Activated naive CD4-positive, alpha-beta T cell treated with Interleukin-2 at 50 U/mL for 16 hours (primary cell): ENCODE measurements at places on chromosomes 4 and X.

DNA sequence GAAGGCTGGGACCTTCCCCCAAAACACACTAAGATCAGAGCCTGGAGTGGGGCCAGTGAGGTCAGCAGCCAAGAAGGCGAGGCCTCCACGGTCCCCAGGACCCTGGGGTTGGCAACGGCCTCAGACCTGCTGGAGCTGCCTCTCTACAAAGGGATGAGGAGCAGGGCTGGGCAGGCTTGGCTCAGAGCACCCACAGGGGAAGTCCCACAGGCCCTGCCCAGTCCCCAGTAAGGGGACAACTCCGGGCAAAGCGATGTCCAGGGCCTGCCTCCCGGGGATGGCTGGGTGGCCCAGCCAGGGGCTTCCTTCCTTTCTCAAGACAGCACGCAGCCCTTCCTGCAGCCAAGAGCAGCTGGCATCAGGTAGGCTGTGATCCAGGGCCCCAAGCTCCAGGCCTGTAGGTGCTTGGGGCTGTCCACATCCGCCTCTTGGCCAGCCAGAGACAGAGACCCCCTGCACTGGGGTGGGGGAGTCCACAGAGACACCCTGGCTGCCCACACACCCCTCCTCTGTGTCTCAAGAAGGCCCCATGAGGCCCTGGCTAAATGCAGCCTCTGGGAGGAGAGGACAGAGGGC, 5.7 kb downstream of the MXD4 start:
- no peak for DNase-seq

- no peak for DNase-seq
These were observed 123.5 kb downstream of the BCOR start for GRCh38 chrX:39974270-39974669.

- no peak for DNase-seq
These were observed 43.0 kb downstream of the EIF2S3 start for GRCh38 chrX:24097741-24098260.

GRCh38 chr4:87523307-87523706, 5.9 kb downstream of the SPARCL1 start:
- DNase-seq, result no peak

- no peak for DNase-seq
These were observed 632.0 kb upstream of the TENM3 start for GRCh38 chr4:181611033-181611711.

DNA sequence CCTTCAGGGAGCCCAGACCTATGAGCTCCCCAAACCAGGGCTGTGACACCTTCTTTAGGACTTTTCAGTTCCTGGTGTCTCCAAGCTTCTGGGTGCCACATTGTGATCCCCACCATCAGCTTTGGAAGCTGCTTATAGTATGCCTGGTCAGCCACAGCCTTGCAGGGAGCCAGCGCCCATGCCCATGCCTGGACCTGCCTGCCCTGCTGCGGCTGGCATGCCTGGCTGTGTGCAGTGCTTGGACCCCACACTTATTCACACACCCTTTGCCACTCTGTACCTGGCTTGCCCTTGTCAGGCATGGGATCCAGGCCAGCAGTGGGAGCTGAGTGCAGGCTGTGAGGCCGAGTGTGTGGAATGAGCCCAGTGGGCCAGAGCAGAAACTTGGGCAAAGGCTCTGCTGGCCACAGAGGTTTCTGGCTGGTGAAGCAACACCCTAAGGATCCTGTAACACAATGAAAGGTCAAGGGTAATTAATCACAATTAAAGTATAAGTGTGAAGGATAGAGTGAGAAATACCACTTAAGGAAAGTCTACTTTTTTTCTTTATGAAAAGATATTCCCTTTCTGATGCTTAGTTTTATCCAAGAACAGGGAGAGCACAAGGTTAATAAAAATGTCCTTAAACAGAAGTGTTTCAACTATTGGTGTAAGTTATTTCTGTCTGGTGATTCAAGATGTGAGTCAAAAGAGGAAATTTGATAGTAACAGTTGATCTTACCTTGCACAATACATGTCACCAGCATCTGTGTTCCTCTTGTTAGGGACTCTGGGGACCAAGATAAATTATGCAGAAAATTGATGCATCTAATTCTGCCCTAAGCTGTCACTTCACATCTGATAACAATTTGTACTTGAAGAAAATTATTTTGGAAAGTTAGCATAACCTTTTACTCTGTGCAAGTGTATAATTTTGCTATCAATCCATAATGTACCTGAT, 161.8 kb downstream of the FAM47A start:
- DNase-seq, result no peak

- DNase-seq, result no peak
These were observed 478.2 kb downstream of the ADGRL3 start for GRCh38 chr4:61678297-61678696.

- no peak for DNase-seq
These were observed 186.5 kb downstream of the MSL3 start for GRCh38 chrX:11944501-11944900.

DNA sequence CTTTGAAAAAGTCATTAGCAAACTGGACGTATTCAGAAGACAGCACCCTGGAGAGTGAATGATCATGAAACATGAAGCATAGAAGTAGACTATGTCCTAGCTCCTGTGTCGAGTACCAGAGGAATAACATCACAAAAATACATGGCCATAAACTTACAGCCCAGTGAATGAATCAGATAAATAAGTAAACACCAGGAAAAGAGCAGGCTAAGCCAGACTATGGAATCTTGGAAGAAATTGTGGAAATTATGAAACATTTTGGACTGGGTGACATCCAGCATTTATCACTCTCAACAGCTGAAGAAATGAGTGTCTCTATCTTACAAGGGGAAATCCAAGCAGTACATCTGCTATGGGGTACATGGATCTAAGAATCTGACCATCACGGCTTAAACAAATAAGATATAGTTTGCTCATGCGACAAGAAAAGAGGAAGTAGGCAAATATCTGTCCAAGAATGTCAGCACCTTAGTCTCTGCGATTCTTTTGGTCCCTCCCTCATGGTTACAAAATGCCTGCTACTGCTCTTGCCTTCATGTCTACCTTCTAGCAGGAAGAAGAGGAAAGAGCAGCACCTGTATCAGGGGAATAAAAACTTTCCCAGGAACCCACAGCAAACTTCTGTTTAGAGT, 481.5 kb downstream of the BCOR start:
- DNase-seq, result no peak

GRCh38 chr4:122536001-122536400, 79.5 kb upstream of the IL2 start:
- no peak for DNase-seq

DNA sequence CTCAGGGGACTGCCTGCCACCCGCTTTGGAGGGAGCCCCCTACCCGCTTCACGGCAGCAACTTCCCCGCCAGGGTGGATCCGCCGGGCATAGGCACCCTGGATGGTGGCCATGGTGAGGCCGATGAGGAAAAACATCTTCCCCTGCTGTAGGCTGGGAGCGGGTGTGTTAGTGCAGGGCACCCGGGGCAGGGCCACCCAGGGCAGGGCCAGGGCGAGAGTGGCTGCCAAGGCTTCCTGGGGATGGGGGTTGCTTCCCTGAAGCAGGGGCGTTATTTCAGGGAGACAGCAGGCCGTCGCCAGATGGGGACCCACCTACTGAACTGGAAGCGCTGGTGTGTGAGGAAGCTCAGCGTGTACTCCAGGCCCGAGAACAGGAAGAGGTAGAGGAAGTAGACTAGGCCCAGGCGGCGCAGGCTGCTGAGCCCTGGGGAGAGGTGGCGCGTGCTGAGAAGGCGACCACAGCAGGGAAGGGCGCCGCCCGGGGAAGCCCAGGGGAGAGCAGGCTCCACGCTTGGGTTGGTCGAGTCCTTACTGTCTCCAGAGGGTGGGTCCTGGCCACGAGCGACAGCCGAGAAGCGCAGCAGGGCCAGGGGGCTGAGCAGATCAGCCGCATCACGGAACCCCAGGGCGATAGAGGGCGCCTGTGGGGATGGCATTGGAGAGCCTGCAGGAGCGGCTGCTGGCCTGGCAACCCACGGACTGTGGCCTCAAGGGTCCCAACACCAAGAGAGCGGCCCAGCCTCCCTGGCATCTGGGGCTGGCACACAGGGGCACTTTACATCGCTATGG, 31.5 kb downstream of the NOP14 start:
- DNase-seq, result peak; percentile 53

- DNase-seq, result no peak
These were observed 54.7 kb upstream of the ARSJ start for GRCh38 chr4:114034189-114034588.

- no peak for DNase-seq
These were observed 4.7 kb upstream of the NKX6-1 start for GRCh38 chr4:84503495-84504437.

- no peak for DNase-seq
These were observed 492.8 kb upstream of the NR3C2 start for GRCh38 chr4:148934926-148935578.

DNA sequence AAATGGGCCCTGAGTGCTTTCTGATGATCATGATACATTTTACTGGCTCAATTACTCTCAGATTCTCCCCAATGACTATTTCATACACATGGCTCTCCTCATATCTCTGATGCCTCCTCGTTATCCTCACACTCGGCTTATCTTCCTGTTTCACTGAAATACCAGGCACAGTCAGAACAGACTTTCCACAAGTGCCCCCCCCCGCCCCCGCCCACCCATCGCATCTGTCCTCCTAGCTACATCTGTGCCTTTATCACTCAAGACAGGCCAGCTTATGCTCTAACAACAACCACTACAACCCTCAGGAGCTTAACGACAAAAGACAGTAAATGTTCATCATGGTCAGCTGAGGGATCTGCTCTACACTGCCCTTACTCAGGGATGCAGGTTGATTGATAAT, 610.6 kb upstream of the DIPK2B start:
- DNase-seq, result peak; percentile 16

DNA sequence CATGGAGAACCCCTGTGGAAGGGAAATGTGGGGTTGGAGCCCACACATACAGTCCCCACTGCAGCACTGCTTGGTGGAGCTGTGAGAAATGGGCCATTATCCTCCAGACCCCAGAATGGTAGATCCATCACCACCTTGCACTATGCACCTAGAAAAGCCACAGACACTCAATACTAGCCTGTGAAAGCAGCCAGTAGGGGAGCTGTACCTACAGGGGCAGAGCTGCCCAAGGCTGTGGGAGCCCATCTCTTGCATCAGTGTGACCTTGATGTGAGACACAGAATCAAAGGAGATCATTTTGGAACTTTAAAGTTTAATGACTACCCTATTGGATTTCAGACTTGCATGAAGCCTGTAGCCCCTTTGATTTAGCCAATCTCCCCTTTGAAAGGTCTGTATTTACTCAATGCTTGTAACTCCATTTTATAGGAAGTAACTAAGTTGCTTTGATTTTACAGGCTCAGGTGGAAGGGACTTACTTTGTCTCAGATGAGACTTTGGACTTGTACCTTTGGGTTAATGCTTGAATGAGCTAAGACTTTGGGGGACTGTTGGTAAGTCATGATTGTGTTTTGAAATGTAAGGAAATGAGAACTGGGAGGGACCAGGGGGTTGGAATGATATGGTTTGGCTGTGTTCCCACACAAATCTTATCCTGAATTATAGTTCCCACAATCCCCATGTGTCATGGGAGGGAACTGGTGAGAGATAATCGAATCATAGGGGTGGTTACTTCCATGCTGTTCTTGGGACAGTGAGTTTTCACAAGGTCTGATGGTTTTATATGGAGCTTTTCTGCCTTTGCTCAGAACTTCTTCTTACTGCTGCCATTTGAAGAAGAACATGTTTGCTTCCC, 352.6 kb downstream of the INPP4B start:
- no peak for DNase-seq

- DNase-seq, result peak; percentile 32
These were observed 78.8 kb downstream of the RLIM start for GRCh38 chrX:74535408-74536151.
